ENCODE measurements at places on chromosomes 1 and 21.

GRCh38 chr1:246725191-246725590 lies 982 bp downstream of the SCCPDH start:
- no peak for DNase-seq

- DNase-seq = no peak
These were observed 75.9 kb upstream of the CACYBP start for GRCh38 chr1:174923820-174924219.

DNA sequence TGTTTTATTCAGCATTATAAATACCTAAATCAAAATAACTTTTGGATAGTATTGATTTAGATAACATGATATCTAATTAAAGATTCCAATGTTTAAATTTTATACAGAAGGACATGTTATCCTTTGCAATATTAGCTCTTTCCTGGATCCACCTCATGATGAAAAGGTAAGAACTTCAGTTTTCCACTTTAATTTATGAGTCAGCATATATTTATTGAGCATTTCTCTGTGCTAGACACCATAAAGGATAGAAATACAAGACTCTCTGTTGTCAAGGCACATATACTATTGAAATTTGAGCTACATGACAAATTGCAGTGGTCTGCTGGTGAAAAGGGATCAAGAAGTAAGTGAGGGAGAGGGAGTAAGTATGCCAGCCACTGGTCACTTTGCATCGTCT lies 68.1 kb upstream of the EXO1 start:
- DNase-seq = no peak

GRCh38 chr1:59020151-59020997 lies 236.5 kb upstream of the JUN start:
- no peak for DNase-seq

GRCh38 chr1:175597969-175598765 lies 145.2 kb downstream of the TNR start:
- DNase-seq = no peak

DNA sequence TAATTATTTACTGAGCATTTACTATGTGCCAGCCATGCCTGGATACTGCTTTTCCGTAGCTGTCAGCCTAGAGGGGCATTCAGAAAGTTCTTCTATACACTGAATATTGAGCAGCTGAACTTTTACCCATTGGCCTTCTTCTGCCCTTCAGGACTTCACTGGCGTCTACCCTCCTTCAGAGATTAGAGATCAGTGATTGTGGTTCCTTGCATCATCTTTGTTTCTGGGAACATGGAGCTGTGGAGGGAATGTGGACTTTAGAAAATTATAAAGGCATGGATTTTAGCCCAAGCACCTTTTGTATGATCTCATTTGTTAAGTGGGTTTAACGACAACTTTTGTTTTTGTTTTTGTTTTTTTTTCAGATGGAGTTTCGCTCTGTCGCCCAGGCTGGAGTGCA lies 58.7 kb upstream of the POU3F1 start:
- DNase-seq = no peak

- DNase-seq = no peak
These were observed 12.4 kb downstream of the FYB2 start for GRCh38 chr1:56806804-56807203.

DNA sequence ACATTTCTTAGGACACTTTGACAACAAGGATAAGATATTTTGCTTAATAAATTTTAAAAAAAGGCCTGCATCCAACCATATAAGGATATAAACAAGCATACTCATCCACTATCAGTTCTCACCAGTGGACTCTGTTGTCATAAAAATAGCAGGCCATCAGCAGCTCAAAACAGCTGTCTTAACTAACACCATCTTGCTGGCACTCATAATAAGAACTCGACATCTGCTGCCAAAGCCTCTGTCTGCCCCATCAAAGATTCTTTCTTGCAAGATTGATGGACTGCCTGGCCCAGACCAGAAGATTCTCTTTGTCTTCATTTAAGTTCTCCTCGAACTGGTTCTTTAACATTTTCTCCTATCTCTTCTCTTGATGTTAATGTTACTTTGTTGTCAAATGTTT lies 10.1 kb downstream of the JMJD4 start:
- no peak for DNase-seq

GRCh38 chr1:59500950-59501742 lies 204.3 kb downstream of the FGGY start:
- no peak for DNase-seq

- no peak for DNase-seq
These were observed 17.8 kb downstream of the MTHFR start for GRCh38 chr1:11787804-11788436.
